ENCODE measurements at places on chromosomes 13 and 19.

- DNase-seq, result no peak
Observed at GRCh38 chr13:39336207-39336606, 266.8 kb downstream of the LHFPL6 start.

GRCh38 chr13:98842070-98842469 is 89.6 kb upstream of the SLC15A1 start:
- DNase-seq, result no peak

- no peak for DNase-seq
Observed at GRCh38 chr13:113996081-113996911, 22.4 kb upstream of the C13orf46 start.

- DNase-seq, result no peak
Observed at GRCh38 chr19:15680478-15681322, 7.8 kb downstream of the CYP4F12 start.

GRCh38 chr19:21101521-21102242 is 19.7 kb downstream of the ZNF714 start:
- DNase-seq, result no peak

DNA sequence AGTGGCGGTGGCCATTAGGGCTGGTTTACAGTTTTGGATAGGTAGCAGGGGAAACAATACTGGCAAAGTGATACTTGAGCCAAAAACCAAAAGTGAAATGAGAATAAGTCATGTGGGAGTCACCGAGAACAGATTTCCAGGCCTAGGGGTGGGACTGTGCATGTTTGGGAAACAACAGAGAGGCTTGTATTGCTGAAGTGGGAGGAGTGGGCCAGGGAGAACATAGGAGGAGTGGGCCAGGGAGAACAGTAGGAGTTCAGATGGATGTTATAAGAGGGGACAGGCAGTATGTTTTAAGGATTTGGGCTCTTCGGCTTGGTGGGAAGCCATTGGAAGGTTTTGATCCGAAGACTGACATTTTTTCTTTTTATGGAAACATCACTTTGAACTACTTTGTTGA is 35.5 kb downstream of the AKAP11 start:
- no peak for DNase-seq

DNA sequence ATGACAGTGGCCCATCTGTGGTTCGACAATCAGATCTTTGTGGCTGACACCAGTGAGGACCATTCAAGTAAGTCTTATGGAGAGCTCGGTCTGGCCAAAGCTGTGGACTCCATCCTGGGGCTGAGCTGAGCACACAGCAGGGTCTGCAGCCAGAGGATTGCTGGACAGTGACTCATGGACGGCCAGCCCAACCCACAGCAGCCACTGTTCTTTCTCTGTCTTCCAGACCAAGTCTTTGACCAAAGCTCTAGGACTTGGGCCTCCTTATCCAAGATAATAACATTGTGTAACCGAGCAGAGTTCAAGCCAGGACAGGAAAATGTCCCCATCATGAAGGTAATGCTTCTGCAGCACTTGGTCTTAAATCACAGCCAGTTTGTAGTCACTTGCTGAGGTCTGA is 12.4 kb downstream of the ATP12A start:
- no peak for DNase-seq

DNA sequence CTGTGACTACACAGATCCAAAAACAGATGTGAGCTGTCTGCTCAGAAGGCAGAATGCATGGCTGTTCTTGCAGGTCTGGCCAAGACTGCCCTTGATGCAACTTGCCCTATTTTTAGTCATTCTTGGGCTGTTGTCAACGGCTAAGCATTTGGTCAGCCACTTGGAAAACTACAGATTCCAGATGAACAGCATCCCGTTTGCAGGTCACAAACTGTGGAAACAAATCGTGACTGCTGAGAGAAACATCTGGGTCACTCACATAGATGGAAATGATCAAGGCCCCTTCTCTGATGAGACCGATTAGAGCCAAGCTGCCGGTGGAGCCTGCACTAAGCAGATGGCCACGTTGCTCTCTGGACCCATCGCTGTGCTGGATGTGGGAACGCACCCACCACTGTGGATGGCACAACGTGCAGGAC is 15.4 kb upstream of the METTL21C start:
- no peak for DNase-seq

- peak; percentile 58 for DNase-seq
Observed at GRCh38 chr19:55452749-55453346, 8.6 kb downstream of the ISOC2 start.

- DNase-seq, result no peak
Observed at GRCh38 chr19:44609219-44609618, 4.1 kb upstream of the IGSF23 start.

GRCh38 chr19:1147934-1148549 is 26.0 kb downstream of the SBNO2 start:
- no peak for DNase-seq

DNA sequence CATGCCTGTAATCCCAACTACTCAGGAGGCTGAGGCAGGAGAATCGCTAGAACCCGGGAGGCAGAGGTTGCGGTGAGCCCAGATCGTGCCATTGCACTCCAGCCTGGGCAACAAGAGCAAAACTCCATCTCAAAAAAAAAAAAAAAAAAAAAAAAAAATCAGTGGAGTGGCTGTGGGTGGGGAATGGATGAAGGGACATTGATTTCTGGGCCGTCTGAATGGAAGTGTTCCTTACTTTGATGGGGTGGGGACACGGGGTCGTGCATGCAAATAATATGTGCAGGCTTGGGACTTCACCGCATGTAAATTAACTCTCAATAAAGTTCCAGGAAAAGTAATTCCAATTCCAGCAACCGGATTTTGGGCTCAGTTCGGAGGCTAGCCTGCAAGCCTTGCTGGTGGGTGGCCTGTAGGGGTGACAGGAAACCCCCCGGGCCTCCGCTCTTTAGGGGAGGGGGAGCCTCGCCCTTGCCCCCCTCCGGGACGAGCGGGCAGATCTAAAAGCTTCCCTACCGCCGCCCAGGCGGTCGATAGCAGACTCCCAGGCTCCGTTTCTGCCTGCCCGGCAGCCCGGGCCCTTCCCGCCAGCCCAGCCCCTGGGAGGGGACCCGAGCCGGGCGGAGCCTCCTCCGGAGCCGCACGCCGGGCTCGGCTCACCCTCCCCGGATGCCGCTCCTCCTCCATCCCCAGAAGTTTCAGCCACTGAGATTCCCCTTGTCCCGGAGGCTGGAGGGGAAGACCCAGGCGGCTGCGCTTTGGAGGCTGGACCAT is 48.0 kb upstream of the ADGRE5 start:
- no peak for DNase-seq

DNA sequence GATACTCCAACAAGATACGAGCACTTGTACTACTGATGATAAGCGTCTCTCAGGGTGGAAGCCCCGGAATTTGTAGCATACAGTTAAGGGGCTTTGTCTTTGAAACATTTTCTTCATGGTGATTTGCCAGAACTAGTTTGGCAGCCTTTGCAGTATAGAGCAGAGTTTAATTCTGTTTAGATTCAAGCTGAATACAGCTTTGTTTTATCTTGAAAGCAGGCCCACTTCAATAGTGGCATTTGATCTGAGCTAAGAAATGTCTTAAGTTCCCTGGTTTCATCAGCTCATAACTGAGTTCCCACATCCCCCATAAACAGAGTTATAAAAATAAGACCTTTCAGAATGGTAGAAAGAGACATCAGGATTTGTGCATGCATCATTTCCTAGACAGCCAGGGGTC is 125.9 kb downstream of the MIPEP start:
- no peak for DNase-seq

- DNase-seq, result no peak
Observed at GRCh38 chr13:21522847-21523246, 63.7 kb upstream of the ZDHHC20 start.

DNA sequence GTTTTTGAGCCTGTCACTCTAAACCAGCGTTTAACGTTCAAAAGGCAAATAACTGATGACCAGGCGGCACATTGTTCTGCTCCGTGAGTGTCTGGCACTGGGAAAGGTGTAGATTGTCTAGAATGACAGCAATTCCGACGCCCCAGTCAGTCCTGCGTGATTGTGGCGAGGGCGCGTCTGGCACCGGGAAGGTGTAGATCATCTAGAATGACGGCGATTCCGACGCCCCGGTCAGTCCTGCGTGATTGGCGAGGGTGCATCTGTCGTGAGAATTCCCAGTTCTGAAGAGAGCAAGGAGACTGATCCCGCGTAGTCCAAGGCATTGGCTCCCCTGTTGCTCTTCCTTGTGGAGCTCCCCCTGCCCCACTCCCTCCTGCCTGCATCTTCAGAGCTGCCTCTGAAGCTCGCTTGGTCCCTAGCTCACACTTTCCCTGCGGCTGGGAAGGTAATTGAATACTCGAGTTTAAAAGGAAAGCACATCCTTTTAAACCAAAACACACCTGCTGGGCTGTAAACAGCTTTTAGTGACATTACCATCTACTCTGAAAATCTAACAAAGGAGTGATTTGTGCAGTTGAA is 26.1 kb upstream of the NDUFS7 start:
- DNase-seq, result no peak

DNA sequence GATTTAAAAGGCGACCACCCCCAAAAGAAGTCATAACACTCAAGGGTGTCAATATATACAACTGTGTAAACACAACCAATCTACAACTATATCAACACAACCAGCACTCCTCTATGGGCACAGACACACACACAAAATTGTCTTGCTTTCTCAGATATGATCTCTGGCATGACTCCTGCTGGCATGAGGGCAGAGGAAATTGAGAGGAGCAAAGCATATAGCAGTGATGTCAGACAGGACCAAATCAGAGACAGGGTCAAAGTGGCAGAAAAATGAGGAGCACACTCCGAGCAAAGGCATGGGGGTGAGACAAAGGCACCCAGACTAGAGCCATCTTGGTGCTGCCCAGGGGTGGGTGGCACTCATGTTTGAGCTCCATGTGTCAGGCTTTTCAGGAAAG is 9.6 kb downstream of the IRGQ start:
- no peak for DNase-seq

- no peak for DNase-seq
Observed at GRCh38 chr13:65892859-65893258, 1337.3 kb downstream of the PCDH9 start.

DNA sequence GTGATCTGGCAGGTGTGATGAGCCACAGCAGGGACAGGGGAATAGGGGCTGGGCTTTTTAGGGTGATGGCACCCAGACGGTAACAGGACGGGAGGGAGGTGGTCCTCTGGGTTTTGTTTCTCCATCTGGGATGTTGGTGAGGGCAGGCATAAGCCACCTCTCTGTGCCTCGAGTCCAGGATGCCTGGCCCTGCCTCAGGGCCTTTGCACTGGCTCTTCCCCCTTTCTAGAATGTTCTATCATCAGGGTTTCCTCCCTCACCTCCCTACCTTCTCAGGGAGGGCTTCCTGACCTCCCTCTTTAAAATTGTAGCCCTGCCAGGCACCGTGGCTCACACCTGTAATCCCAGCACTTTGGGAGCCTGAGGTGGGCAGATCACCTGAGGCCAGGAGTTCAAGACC is 6.6 kb downstream of the CERS4 start:
- DNase-seq, result no peak

DNA sequence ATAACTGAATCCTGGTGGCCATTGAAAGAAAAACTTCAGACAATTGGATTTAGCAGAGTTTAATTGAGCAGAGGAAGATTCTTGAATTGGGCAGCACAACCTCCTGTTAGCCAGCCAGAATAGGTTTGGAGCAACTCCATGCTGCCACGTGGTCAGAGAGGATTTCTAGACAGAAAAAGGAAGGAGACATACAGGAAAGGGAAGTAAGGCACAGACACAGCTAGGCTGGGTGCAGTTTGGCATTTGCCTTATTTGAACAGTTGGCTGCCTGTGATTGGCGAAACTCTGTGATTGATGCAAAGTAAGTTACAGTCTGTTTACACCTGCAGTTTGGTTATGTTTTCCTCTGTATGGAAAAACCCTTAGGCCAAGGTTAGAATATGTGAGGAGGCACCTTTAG is 85.8 kb upstream of the SPATA13 start:
- no peak for DNase-seq

DNA sequence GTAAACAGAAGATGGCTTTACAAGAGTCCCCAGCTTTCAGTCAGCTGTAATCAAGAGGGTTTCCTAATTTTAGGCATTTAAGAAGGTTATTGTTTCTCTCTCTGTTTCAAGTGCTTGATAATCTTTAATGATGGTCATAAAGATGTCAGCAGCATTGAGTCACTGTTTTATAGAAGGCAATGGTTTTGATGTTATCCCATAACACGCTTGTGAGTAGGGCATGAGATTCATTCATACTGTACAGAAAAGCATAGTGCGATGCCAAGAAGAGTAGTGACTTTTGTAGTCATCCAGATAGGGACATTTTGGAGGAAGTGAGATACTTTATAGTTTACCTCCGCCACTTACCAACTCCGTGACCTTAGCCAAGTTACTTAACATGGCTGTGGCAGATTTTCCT is 364.2 kb upstream of the SLC10A2 start:
- no peak for DNase-seq

DNA sequence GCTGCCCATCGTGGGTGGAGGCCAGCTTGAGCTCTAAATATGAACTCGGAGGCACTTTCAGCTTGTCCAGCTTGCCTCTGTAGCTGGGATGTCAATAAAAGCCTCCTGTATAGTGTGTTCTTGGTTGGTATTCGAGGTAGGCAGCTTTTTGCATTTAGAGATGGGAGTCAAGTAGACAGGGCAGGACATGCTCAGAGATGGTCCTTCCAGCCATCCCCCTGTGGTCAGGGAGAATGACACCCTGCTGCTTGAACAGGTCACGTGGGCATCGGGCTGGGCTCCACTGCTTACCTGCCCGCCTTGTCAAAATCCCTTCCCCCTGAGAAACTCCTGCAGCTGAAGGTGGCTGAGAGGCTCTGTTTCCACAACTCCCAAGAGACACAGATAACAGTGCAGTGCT is 302.5 kb downstream of the ZNF536 start:
- no peak for DNase-seq

- DNase-seq, result no peak
Observed at GRCh38 chr13:26112843-26113242, 61.0 kb upstream of the SHISA2 start.

GRCh38 chr19:57675881-57676280 is 5.9 kb upstream of the ZNF551 start:
- DNase-seq, result no peak

DNA sequence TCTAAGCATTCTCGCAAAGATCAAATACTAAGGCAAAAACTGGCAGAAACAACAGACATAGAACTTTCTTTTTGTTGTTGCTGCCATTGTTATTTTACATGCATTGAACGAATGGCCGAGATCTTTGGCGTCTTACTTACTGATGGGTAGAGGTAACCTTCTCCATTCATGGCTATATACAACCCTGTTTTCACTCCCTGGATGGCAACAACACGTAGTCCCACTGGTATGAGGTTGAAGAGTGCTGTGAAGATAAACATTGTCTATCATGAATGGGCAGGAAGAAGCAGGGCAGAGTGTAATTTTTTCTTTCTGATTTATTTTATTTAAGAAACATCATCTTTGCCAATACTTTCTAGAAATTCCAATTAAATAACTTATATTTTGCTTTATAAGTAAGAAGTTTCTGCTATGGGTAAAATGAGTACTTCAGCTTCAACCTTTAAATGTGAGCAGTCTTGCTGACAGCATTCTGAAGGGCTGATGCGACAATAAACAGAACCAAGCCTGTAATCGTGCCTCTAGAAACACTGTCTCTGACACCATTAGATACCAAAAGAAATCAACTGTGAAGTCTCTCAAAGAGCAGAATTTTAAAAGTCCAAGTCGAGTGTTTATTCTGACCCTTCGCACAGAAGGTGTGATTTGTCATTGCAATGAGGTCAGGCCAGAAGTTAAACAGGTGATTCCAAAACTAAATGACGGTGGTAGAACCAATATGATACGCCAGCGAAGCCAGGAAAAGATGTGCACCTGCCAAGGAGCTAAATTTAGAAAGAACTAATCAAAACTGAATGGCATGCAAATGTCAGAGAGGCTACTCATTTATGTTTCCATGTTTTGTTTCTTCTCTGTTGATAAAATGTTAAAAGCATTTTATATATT is 416.4 kb downstream of the ITGBL1 start:
- DNase-seq, result no peak

Data from CD4-positive, alpha-beta T cell treated with Interleukin-12 subunit alpha and Interleukin-12 subunit beta, for 1 hour (primary cell).